Cardiac muscle cell (in vitro differentiated cells and primary cell): ENCODE measurements at places on chromosomes 3 and 15. TPM values are rescaled to one million over a fixed set of nuclear protein-coding genes. Genes with fewer than 3 reads are reported as not detected.
A peak's percentile ranks its signal among the peaks of the same experiment; 100 is the strongest.

The GP5 gene
- total RNA-seq, result 0.83 and 0.95 TPM in 2 replicates

The FOXL2 gene
- 0.25 TPM in 1 of 2 replicates, not detected in the other for total RNA-seq

The CTXN2 gene
- total RNA-seq, result not detected in 2 replicates

The SEMA6D gene
- 71.3 and 90.6 TPM in 2 replicates for total RNA-seq

The BDH1 gene
- 13.4 and 21.4 TPM in 2 replicates for total RNA-seq

The FBXL22 gene
- 14.4 and 20.5 TPM in 2 replicates for total RNA-seq

- peak; percentile 94 for DNase-seq
Observed at GRCh38 chr15:42490671-42491538, at the start of gene ZNF106. ZNF106 (minus strand) TSS chr15:42491141; CDS start chr15:42472289, 18,852 bp downstream.

DNA sequence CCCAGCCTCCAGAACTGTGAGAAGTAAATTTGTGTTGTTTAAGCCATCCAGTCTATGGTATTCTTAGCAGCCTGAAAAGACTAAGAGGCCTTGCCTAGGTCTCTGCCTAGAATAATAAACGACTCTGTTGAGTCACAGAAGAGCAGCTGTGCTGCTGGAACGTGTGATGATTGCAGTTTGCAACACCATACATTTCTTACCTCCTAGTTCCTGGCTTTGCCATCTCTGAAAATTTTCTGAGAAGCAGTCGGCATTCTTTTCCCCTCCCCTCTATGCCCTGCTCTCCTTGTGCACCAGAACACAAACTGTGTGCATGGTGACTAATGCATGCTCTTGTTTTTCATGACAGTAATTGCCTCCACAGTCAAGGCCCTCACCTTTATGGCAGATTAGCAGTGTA lies 301.3 kb downstream of the IL20RB start:
- DNase-seq, result no peak

DNA sequence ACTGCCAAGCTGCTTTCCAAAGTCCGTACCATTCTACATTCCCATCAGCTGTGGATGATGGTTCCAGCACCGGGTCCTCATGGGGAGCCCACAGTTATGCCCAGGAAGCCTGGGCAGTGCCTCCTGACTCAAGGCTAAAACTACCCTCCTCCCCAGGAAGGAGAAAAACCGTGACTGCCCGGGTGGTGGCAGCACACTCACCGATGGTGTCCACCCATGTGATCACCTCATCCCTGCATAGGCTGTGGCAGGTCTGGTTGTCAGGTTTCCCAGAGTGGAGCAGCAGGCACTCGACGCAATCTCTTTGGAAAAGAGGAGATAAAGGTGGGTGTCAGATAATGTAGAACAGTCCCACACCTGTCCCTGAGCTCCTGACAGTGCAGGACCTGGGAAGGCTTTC lies 38.6 kb downstream of the UMPS start:
- DNase-seq, result no peak

DNA sequence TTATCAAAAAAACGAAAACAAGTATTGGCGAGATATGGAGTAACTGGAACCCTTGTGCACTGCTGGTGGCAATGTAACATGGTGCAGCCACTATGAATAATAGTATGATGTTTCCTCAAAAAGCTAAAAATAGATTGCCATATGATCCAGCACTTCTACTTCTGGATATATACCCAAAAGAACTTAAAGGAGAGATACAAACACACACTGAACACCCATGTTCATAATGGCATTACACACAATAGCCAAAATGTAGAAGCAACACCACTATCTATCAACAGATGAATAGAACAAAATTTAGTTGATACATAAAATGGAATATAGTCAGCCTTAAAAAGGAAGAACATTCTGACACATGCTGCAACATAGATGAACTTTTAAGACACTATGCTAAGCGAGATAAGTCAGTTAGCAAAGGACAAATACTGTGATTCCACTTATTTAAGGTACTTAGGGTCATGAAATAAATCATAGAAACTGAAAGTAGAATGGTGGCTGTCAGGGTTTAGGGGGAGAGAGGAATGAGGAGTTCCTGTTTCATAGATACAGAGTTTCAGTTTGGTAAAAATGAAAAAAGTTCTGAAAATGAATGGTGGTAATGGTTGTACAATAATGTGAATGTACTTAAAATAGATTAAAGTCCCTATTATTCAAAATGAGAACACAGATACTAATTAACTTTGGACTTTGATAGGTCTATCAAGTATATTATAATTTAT lies 59.4 kb upstream of the IMPG2 start:
- no peak for DNase-seq

DNA sequence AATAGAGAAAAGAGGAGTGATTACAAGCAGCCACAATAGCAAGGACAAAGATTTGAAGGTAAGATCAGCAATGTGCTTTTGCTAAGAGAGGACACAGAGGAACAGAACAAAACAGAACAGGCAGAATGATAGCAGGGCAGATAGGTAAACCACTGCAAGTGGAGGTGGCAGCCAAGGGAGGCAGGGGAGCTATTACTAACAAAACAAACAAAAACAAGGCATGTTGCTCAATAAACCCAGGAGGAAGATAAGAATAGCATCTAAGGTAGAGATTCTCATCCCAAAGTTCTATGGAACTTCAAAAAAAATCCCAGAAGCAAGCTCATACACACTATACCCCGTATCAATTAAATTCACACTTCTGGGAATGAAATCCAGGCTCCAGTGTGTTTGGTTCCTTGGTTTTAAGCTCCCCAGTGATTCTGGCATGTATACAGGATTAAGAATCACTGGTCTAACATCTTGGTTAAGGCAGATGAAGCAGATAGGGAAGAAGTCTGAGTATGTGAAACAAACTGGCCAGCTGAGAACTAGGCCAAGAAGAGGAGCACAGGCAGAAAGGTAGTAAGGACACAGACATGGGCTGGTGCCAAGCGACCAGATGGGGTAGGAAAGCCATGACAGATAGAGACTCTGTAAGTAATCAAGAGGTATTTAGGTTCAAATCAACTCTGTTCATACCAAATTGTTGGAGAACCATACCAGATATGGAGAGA lies 189.2 kb downstream of the DTWD1 start:
- no peak for DNase-seq

GRCh38 chr3:12194209-12194608 lies 35.5 kb upstream of the TIMP4 start:
- peak; percentile 93 for DNase-seq

DNA sequence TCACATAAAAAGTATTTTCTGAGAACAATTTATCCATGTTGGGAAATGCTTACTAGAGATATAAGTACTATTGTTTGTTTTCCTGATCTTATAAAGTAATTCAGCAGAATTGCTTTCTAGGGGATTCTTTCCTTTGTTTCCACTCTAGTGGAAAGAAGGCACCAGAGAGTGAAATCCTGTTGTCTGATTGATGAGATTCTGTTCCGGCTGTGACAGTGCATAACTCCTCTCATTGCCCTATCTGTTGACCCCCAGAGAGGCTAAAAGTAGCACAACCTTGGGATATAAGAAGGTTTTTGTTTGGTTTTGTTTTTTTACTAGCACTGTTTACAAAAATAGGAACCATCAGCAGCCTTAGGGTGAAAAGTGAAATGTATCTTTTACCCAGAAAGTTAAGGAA lies 114.1 kb downstream of the ALCAM start:
- no peak for DNase-seq

GRCh38 chr15:54462511-54462913 lies 484.3 kb downstream of the UNC13C start:
- DNase-seq, result no peak

DNA sequence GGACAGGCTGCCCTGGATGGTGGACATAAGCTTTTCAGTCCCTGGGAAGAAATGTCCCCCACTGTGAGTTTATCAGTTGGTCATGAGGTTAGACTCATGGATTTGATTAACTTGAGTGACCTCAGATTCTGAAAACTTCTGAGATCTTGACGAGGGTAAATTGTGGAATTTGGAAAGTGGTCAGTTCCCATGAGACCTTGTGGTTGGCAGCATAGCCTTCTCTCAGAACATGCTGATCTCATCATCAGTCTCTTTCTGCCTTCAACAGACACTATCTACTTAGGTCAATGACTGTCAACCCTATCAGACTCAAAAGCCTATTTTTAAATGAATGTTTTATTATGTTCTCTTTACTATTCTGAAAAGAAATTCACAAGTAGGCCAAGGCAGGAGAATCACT lies 45.6 kb upstream of the NDUFB4 start:
- peak; percentile 46 for DNase-seq

GRCh38 chr15:80154336-80154735 lies 1.5 kb downstream of the FAH start:
- peak; percentile 42 for DNase-seq

DNA sequence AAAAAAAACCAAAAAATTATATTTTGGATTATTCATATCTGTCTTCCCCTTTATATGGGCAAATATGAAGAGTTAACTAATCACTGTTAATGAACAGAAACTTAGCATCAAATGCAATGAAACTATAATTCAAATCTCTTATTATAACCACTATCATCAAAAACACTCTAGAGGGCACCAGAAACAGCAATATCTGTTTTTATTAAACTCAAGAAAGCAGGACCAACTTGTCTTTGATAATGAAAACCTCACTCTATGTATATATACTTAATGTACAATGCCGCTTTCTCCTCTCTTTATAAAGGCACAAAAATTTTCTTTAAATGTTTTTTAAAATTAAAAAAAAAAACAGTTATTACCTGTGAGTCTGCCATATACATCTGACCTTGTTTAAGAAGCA lies 92.7 kb downstream of the UACA start:
- DNase-seq, result peak; percentile 38

DNA sequence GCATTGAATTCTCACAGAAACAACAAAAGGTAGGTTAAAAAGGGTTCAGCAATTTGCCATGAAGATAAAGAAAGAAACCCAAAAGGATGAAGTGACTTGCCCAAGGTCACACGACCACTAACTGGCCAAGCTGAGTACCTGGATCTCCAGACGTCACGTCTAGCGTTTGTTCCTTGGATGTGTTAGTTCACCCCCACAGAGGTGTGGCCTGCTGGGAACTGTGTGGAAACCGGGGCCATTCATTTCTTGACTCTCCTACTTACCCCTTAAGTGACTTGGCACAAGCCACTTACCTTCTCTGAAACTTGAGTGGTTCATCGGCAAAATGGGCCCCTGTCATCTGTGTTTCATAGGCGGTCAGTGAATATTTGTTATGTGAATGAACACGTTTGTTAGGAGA lies 244.3 kb upstream of the SLCO3A1 start:
- DNase-seq, result no peak

GRCh38 chr3:56823421-56823926 lies 21.7 kb upstream of the ARHGEF3 start:
- peak; percentile 10 for DNase-seq

GRCh38 chr3:172038798-172039435 lies 461 bp upstream of the FNDC3B start:
- no peak for DNase-seq
